ENCODE measurements at places on chromosomes 6 and 20. TPM values are rescaled to one million over a fixed set of nuclear protein-coding genes. Genes with fewer than 3 reads are reported as not detected.

DNA sequence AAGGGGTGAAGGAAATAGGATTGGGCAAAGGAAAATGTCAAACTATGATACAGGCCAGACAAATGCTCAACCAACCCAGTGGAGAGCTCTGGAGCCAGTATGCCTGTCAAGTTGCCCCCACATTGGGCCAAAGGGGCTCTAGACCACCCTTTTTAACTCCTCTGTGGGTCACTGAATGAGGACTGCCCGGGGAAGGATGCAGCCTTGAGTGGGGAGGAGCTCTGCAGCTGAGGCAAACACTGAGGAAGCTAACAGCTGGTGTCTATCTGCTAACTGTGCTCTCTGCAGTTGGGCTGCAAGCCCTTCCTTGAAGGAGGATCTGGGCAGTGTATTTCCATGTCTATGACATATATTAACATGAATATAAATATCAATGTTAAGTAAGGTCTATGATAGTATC, 98.4 kb upstream of the PRSS16 start:
- DNase-seq = no peak

DNA sequence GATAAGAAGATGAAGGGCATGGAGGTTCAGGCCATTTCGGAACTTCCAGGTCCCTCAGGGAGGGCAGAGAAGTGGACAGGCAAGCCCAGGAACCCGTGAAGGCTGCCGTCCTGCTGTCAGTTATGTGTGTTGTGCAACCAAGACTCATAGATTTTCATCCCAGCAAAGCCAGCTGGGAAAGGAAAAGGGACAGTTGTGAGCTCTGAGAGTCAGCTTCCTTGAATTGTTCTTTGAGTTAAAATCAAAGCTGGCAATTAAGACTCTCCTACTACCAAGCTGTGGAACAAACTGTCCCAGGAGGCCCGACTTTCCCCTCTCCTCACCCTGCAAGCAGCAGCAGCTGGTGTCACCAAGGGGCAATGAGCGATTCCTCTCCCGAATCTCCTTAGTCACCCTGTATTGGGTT, 46.3 kb upstream of the IYD start:
- no peak for DNase-seq

GRCh38 chr6:67689329-67689728, 945.8 kb upstream of the ADGRB3 start:
- no peak for DNase-seq

DNA sequence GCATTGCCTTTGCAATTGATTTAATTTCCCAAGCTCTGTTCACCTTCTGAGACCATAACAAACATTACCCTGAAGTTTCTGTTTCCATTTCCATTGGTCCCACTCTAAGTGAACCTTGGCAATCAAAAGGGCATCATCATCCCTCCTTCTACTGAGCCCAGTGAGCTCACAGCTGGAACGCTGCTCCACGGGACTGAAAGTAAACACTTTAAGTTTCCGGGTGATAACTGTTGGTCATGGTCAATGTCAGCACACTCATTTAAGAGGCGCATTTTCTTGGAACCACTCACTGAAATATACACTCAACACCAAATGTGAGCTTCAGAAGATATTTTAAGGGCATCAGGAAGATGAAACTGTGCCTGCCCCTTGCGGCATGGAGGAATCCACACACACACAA, 37.1 kb upstream of the RPS6KA2 start:
- no peak for DNase-seq

DNA sequence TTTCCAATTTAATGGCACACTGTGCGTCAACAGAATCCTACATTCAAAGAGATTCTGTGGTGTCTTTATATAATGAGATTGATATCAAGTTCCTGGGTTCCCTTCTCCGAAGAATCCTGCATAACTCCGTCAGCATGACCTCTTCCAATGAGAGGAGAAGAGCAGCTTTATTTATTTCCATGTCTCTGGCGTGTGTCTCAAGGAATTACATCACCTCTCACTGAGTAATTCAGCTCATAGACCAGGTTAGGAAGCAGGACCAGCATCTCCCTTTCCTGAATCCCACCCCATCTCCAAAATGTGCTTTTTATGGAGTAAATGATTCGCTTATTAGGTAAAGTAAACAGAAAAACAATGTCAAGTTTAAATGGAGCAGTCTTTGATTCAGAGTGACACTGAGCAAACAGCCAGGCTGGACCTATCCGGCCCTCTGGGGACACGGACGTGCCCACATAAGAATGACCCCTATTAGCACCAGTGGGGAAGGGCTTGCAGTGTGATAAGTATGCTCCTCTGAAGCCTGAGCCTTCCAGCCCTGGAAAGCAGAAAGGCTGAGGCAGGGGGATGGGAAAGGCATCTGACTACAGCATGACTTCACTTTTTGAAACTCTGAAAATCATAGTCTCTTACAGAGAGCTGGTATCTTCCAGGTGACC, 165.2 kb downstream of the CLIC5 start:
- no peak for DNase-seq

GRCh38 chr20:40787941-40788340, 98.9 kb upstream of the MAFB start:
- no peak for DNase-seq

Gene PRR18
- 0.17 TPM for total RNA-seq

DNA sequence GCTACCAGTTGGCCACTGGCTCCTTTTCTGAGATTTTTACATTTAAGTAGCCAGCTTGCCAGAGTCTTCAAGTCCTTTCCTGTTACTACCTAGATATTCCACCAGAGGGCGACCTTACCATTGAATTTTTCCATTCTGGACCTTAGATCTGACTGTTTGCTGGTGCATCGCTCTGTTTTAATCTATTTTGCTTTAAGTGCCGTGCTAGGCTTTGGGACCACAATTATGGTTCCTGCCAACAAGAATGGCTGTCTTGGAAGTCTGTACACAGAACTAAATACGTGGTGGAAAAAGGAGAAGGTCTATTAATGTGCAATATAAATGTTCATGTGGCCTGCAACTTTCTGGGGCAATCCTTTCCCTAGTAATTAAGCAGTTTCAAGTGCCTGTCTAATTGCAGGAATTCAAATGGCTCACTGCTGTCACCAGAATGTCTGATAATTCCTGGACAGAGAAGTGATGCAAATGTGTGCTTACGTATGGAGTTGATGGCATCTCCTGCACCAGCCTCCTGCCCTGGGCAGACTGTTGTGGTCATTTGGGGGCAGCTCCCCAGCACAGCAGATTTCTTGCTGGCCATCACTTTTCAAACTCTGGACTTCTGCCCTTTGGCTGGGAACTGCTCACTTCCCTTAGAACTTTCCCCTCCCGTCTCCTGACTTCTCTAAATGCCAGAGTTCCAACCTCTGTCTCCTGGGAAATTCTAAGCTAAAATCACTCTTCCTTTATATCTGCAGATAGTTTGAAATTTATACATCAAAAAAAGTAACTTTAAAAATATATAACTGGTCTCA, 5.6 kb upstream of the HLA-DOA start:
- peak; percentile 34 for DNase-seq

Gene TAGAP
- 40.1 TPM for total RNA-seq

Gene PTCHD4
- total RNA-seq = not detected

DNA sequence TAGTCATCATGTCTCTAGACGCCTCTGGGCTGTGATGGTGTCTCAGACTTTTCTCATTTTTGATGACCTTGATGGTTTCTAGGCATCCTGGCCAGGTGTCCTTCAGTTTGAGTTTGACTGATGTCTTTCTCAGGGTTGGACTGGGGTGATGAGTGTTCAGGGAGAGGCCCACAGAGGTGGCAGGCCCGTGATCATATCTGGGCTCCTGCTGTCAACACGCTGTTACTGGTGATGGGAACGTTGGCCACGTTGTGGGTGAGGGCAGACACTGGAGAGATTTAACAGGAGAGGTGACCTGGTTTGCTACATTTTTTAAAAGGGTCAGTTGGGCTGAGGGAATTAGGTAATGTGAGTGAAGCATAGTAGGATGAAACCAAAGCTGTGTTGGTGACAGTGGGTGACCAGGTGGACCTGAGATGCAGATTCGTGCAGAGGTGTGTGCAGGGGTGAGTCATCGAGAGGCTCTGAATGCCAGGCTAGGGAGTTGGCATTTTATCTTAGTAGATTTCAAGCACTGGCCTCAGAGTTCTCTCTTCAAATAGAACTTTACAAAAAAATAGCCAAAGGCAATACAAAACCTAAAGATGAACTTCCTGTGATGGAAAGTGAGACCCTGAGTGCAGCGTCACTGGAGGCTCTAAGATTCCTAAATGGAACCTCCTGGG, 174.1 kb downstream of the CDH26 start:
- DNase-seq = no peak

GRCh38 chr20:58224974-58225373, 3.5 kb downstream of the ANKRD60 start:
- no peak for DNase-seq

Gene MACROD2
- not detected for total RNA-seq

Gene TPD52L1
- 1.3 TPM for total RNA-seq

DNA sequence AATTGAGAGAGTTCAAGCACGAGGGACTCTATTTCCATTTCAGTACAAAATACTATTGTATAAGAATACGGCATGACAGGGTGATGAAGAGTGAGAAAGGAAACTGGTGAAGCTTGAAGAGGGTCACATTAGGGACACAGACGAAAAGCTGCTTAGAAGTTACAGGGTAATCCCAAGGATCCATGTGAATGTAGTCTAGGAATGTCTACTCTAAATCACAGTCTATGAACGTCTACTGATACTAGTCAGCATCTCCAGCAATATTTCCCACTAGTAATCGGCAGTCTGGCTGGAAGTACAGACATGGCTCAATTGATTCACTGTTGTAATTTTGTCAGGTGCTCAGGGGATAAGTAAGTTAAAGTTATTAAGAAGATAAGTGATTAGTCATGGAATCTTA, 156.4 kb downstream of the ASCC3 start:
- DNase-seq = no peak

GRCh38 chr20:35837577-35838195, 65.9 kb downstream of the PHF20 start:
- no peak for DNase-seq

GRCh38 chr6:20661721-20662120, 127.5 kb downstream of the CDKAL1 start:
- DNase-seq = no peak

DNA sequence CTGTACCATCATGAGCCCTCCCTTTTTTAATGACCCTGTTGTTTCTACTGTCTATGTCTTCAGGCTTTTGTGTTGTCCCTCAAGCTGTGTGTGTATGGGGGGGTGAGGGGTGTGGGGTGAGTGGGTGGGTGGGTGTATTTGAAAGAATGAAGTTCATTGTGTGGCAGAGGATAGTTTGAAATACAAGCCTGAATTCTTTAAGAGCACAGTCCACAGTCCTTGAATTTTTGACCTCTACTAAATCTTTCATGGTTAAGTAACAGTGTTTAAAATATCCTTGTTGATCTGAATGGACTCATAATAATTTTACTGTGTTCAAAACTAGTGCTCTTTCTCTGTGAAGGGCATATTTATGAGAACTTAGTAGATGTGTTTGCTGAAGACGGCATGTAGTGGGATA, 10.0 kb downstream of the MRAP2 start:
- DNase-seq = no peak

Gene EYA4
- total RNA-seq = not detected

Data from activated CD4-positive, alpha-beta memory T cell treated with anti-CD3 and anti-CD28 coated beads for 36 hours (primary cell).